Stimulated activated CD4-positive, alpha-beta T cell treated with anti-CD3 and anti-CD28 coated beads, TNF-alpha, amount 100 ng/mL, for 48 hours (primary cell): ENCODE measurements at places on chromosomes 5 and 9.

DNA sequence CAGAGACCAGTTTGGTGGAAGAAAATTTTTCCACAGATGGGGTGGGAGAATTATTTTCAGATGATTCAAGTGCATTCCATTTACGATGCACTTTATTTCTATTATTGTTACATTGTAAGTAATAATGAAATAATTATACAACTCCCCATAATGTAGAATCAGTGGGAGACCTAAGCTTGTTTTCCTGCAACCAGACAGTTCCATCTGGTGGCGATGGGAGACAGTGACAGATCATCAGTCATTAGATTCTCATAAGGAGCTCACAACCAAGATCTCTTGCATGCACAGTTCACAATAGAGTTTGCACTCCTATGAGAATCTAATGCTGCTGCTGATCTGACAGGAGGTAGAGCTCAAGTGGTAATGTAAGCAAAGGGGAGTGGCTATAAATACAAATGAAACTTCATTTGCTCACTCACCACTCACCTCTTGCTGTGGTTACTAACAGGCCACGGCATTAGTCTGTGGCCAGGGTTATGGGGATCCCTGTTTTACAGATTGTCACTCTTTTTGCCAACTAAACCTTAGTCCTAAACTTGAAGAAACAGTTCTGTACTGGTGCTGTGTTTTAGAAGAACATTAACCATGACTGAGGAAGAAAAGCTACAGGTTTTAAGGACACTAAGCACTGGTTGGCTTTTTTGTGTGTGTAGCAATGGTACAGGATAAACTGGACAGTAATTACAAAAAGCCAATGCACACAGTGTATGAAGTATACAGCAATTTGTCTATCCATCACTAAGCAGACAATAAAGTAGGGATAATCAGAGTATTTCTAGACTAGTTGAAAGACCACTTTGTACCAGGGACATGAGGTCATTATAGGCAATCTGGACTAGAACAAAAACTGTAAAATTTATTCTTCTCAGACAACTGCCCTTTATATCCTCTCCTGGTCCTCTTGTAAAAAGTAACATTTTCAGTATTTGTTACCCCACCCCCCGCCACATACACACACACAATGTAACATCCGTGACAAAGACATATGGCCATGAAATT, 9.9 kb downstream of the TMEM232 start:
- DNase-seq = no peak

- no peak for DNase-seq
Observed at GRCh38 chr5:52822437-52822836, 34.7 kb downstream of the ITGA1 start.

- DNase-seq = no peak
Observed at GRCh38 chr9:32260151-32260862, 124.1 kb upstream of the ACO1 start.

- no peak for DNase-seq
Observed at GRCh38 chr5:134490925-134491271, 34.6 kb upstream of the JADE2 start.

GRCh38 chr5:53482717-53483638, 2.5 kb downstream of the FST start:
- no peak for DNase-seq

DNA sequence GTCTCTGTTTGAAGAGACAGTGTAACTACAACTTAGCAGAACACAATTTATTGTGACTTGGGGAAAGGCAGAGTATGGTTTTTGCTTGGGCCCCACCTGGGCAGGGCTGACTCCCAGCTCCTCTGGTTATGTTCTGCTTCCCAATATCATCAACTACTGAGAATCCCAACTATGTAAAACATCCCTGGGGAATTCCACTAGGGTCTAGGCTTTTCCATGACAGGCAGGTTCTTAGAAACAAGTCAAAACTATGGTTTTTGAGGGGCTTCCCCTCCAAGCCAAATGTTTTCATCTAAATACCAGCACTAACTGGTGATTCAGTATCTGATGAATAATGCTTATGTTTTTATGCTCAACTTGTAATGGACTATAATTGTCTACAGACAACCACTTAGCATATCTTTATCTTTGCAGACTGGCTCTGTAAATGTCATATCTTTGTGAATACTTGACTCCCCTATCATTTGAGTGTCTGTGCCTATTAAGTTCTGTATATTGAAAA, 409.5 kb downstream of the PDE4D start:
- no peak for DNase-seq

GRCh38 chr5:131416729-131417128, 152.9 kb downstream of the CDC42SE2 start:
- DNase-seq = no peak

- DNase-seq = no peak
Observed at GRCh38 chr5:119512277-119512676, 60.0 kb downstream of the HSD17B4 start.

DNA sequence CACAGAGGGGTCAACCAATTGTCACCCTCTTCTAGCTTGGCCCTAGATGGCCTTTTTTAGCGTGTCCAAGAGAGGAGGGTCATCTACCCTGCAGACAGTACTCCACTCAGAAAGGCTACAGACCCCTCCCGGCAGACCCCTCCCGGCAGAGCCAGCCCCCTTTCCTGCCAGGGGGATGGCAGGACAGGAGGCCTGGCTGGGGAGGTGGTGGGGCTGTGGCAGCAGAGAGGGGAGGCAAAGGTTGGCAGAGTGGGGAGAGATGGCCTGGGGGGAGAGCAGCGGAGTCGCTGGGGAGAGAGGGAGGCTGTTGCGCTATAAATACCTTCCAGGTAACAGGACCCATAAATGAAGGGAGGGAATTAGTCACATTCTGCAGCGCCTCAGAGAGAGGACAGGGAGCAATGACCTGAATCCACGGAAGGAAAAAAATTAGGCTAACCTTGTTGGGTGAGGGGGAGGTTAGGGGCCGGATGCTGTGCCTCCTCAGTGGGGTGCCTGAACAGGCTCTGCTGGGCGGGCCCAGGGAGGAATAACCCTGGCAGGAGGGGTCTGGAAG, 32.9 kb upstream of the PSD2 start:
- no peak for DNase-seq

- no peak for DNase-seq
Observed at GRCh38 chr9:109856785-109857184, 76.8 kb downstream of the PALM2AKAP2 start.

GRCh38 chr9:135526089-135526729, 5.0 kb downstream of the LCN1 start:
- DNase-seq = no peak

GRCh38 chr5:90680921-90681563, 122.4 kb downstream of the ADGRV1 start:
- no peak for DNase-seq

DNA sequence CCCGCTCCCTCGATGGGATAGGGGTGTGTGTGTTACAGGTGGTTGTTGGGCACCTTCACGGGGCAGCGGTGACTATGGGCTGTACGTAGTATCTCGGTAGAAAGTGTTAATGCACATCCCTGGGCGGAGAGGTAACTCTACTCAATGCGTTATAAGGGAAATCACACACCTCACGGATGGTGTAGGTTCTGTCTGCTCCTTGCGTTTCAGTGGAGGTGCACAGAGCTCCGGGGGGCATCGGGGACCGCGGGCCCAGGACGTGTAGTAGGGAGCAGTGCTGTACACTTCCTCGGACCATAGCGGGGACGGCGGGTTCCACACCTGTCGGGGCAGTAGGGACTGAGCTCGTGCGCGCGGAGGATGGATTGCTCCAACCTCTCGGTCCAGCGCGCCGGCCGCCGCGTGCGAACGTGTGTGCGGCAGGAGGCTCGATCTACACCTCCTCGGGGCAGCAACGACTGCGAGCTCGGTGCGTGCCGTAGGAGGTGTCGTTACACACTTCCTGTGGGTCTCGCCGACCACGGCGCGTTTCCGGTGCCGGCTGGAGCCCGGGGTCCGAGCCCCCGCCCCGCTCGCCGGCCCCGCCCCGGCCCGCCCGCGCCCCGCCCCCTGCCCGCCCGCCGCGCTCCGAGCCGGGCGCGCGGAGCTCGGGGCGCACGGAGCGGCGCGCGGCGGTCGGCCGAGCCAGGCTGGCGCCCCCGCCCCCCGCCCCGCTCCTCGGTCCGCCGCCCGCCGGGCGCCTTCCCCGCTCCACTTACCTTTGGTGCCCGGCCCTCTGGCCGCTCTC, at the start of gene KIAA1958:
Gene KIAA1958 (plus strand): TSS at position 607 of the 787 bp plus-strand sequence. CDS start 87,254 bp downstream, outside the sequence.
- peak; percentile 75 for DNase-seq

- DNase-seq = no peak
Observed at GRCh38 chr5:52709167-52709925, 78.4 kb upstream of the ITGA1 start.

GRCh38 chr5:165714598-165714997, 2209.2 kb downstream of the MAT2B start:
- DNase-seq = no peak

GRCh38 chr9:35813434-35814105, 1.3 kb downstream of the HINT2 start:
- DNase-seq = no peak

GRCh38 chr9:124869466-124869985, 7.6 kb downstream of the ARPC5L start:
- DNase-seq = no peak

DNA sequence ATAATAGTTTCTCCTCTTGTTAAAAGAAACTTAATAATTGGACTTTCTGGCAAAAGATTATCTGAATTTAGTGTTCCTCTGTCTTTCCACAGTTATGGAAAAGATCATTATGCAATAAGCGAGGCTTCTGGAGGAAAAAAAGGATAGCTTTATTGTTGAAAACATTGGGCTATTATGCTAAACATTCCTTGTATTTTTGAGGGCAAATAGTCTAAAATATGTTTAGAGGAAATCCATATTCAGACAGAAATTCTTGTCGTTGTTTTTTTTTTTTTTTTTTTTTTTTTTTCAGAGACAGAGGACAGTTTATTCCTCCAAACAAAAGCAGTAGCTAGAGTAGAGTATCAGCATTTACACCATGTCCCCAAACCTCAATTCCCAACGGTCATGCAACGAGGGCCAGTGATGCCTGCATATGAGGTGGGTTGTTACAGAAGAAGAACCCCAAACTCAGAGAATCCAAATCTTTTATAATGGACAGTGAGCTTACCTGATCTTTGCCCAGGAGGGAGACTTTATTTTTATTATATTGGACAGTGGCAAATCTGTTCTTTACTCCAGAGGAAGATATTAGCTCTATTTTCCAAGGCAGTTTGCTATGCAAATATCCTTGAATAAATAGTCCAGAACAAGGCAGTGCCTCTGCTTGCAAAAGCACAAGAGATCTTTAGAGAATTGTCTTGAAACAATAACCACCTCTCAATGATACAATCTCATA, 48.4 kb upstream of the CDK5RAP2 start:
- no peak for DNase-seq

GRCh38 chr9:15475923-15476536, 34.7 kb downstream of the PSIP1 start:
- DNase-seq = no peak

- DNase-seq = no peak
Observed at GRCh38 chr5:80761966-80762365, 107.2 kb upstream of the DHFR start.

DNA sequence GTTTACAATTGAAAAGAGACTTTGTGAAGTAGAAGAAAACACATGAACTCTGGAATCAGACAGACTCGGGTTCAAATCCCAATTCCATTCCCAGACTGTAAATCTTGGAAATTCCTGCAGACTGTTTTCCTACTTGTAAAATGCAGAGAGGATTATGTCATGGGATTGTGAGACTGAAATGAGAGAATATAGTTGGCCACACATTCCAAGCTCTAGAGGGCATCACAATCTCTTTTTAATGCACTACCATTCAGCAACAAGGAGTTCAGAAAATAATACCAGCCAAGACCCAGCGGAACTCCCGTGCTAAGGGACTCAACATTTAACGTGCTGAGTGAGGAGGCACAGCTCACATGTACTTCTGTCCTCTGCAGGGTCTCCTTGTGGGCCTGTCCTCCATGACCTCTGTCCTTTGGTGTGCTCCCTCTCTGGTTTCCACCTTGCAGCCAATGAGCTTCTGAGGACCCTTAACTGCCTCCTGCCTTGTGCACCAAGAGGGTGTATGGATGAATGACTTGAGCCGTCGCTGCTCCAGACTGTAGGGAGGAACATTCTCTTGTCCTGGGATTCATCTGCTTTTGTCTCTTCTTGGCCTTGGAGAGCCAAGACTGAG, 263.5 kb downstream of the NTRK2 start:
- no peak for DNase-seq

DNA sequence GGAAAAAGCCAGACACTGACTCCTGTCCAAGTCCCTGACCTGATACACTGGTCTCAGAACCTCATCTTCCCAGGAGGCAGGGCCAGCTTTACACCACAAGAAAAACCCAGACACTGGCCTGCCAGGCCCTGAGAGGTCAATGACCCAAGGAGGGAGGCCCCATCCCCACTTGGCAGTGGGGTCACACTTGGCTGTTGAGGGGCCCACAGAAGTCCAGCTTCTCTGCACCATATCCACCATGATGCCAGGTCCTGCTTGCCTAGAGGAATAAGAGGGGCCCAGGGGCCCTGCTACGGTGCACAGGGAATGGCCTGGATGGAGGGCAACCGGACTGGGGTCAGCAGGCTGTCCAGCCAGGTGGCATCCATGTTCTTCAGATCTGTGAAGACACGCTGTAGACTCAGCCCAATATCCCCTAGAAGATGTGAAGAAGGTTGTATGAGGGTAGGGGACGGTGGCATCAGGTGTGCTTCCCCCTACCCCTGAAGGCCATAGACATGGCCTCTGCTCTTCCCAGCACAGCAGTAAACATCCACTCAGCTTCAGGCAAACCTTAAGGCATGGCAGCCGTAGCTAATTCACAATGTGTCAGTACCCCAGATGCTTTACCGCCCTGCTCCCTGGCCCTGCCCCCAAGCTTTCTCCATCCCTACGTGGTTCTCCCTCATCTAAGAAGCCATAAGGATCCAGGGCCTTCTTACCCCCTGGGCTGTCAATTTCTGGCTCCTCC, 6.7 kb downstream of the IRF1 start:
- DNase-seq = no peak

GRCh38 chr9:563200-563599, 278.3 kb upstream of the DMRT1 start:
- no peak for DNase-seq

DNA sequence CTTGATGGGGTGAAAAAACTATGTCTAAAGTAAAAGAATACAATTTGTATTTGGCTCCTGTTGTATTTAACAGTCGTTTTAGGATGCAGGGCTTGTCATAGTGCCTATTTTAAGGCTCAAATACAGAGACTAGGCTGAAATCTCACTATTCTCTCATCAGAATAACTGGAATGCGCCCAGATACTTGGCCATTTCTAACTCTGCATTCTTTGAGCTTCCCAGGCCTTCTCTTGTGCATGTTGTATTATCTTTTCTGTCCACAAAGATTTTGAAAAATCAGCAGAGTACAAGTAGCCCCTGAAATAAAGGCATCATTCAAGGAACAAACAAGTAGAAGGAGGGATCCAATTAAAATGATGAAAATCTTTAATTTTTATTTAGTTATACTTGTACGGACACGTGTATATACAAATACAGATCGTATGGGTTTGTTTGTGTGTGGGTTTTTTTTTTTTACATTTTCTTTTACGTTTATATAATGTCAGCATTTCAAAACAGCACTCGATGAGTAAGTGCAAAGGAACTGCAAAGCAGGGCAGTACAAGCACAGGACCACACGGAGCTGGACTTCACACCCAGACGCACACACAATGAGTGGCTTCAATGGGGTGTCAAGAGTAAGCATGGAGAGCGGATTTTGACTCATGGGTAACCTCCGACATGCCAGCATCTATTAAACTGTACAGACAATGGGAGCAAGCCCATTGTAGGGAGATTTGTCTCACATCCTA, 294.0 kb downstream of the EFNA5 start:
- DNase-seq = no peak
